Kidney epithelial cell (primary cell): ENCODE measurements at places on chromosomes 16 and 17. TPM values are rescaled to one million over a fixed set of nuclear protein-coding genes. Genes with fewer than 3 reads are reported as not detected.

KRTAP4-1 gene
- total RNA-seq, result not detected in 2 replicates

DNA sequence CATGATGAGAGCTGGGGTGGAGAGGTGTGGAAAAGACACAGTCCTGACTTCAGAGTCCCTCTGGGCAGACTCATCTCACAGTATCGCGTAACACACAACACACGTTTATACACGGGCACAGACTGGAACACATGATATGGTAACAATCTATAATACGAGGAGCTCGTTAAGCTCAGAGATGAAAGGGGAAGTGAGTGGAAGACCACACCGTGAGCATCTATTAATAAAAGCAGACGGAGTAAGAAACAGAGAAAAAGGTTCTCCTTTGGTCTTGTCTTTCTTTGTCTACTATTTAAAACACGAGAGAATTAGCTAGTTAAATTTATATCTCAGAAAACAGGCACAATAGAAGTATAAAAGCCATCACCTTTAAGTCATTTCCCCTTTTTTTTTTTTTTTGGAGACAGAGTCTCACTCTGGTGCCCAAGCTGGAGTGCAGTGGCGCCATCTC, 13.5 kb downstream of the ANKRD11 start:
- DNase-seq, result no peak

LGALS9B gene
- not detected in 2 replicates for total RNA-seq

CCL14 gene
- not detected in 2 replicates for total RNA-seq

GRCh38 chr17:45966606-45967280, 32.3 kb upstream of the STH start:
- no peak for DNase-seq

GRCh38 chr16:35011-35677, 18.3 kb downstream of the POLR3K start:
- no peak for DNase-seq

LLGL2 gene
- 50.6 and 61.8 TPM in 2 replicates for total RNA-seq

HP gene
- not detected in 2 replicates for total RNA-seq

DNA sequence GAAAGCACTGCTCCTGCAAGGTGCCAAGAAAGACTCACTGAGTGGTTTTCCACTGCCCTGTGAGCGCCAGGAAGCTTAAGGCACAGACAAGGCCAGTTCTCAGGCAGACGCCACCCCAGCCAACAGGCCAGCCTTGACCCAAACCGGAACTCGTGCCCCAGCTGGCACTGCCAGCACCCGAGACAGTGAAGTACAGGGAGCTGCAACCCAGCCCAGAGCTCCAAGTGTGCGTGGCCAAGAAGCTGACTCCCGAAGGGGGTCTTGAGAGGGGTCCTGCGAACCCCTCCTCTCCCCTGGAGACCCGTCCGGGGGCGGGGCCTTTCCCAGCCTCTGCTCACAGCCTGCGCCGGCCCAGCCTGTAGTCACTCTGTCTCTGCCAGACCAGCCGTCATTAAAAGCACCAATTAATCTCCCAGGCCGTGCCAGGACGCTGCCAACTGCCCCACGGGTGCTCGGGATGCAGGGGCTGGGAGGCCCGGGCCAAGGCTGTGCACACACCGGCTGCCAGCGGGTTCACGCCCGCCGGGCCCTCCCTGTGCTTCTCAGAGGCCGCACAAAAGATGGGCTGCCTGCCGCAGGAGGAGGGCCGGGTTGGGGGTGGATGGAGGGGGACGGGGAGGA, 4.4 kb upstream of the SOX8 start:
- DNase-seq, result no peak

- DNase-seq, result no peak
Observed at GRCh38 chr16:58853854-58854791, 120.0 kb upstream of the GOT2 start.

GLYR1 gene
- 42.7 and 57.5 TPM in 2 replicates for total RNA-seq

RHBDL1 gene
- 0.88 and 0.96 TPM in 2 replicates for total RNA-seq

HS3ST6 gene
- total RNA-seq, result 0.89 and 0.92 TPM in 2 replicates

NATD1 gene
- total RNA-seq, result 15.2 and 16.8 TPM in 2 replicates

DNA sequence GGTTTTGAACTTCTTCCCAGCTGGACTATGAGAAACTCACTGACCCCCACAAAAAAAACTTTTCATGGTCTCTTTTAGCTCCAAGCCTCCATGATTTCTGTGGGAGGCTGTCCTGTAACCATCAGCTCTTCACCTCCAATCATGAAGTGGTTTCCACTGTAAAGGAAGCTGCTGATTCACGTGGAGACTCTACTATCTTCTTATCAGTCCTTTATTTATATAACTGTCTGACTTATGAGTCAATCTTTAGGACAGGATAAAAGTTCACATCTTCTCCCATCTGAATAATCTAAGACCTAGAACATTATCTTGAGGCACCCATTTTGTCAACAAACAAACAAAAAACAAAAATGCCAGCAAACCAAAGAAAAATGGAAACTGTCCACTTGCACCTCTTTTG, 409.9 kb downstream of the SLC39A11 start:
- DNase-seq, result no peak

CMTM2 gene
- 0.54 and 1.4 TPM in 2 replicates for total RNA-seq

TPPP3 gene
- total RNA-seq, result 0.46 and 1.4 TPM in 2 replicates

GRCh38 chr17:33786478-33786877, 468.6 kb upstream of the CCL2 start:
- DNase-seq, result no peak

KCNG4 gene
- not detected in 2 replicates for total RNA-seq

FSCN2 gene
- total RNA-seq, result 0.29 and 0.41 TPM in 2 replicates

CTCF gene
- 40.7 and 45.0 TPM in 2 replicates for total RNA-seq

DNA sequence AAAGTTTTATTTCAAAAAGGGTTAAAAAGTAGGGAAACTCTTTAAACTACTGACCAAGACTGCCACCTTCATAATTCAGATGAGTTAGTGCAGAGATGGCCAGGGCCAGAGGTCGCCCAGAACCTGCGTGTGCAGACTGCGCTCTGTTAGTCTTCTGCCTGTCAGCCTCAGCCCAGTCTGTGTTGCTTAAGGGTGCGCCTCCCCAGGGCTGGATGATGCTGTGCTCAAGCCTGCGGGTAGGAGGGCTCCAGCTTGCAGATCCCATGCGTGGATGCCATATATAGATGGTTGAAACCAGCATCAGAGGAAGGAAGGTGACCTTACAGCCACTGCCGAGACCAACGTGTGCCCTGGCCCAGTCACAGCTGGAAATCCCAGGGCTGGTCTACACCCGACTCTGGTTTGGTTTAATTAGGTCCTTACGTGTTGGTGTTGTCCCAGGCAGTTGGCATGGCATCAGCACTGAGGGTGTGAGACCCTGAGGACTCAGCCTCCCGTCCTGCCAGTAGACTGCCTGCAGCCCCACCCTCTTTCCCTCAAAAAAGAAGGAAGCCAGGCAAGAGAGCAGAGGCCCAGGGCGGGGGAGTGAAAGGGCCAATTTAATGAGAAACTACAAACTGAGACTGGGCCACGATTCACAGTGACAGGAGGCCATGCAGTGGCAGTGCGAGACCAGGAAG, 27.7 kb downstream of the CDIP1 start:
- no peak for DNase-seq

DNA sequence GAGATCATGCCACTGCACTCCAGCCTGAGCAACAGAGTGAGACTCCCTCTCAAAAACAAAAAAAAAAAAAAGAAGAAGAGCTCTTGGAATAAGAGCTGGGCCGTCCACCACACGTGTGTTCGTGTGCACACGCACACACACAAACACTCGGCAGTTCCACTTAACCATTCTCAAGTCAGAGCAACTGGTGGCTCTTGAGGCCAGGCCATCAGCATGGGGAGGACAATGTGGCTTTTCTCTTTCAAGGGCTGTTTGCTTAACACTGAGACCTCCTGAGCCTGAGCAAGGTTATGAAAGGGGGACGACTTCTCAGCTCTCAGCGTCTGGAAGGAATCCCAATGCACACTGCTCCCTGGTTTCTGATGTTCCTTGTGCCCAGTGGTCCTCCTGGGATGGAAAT, 444.9 kb downstream of the SOX9 start:
- DNase-seq, result no peak

DNA sequence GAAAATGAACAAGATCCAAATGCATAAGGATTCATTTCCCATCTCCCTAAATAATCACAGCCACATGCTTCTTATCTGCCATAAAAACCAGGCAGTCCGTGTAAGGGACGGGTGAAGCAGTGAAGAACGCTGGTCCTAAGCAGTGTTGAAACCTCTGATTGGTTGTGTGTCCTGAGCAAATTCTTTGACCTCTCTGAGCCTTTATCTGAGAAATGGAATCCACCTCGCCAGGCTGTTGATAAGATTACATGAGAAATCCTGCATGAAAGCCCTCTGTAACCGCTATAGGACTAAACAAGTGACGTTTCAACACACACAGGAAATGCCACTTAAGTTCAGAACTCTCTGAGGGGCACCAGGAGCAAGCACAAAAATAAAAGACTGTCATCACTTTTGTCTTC, 26.8 kb downstream of the GAS7 start:
- DNase-seq, result no peak

- DNase-seq, result no peak
Observed at GRCh38 chr17:40035162-40035559, 19.0 kb downstream of the MED24 start.

- no peak for DNase-seq
Observed at GRCh38 chr16:51383909-51384308, 232.8 kb upstream of the SALL1 start.
